ENCODE measurements at places on chromosomes 6 and 20.

DNA sequence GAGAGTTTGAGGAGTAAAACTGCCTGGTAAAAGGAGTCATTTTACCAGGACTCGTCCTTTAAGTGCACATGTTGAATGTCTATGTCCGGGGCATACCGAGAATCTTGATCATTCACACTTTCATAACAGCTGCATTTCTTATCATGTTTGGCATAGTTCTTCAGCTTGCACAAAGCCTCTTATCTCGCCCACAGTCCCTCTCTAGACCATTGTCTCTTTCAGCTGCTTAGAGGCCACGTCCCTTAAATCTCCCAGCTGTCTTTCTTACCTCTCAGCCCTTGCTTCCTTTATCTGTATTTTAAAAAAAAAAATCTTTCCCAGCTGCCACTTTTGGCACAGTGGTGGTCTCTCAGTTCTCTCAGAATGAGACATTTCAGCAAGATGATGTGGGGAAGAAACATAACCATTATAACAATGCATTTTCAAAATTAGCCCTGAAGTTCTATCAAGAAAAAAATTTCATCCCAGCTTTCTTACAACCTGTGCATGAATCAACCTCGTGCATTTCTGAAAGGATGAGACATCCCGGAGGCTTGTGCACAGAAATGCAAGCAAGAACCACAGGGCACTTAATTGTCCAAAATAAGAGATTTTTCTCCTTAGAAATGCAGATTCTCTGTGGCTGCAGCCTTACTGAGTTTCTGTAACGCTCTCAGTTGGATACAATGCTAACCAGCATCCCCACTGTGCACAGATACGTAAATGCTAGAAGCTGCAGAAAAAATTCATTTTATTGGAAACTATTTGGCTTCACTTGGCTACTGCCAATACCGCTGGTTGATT lies 24.2 kb downstream of the RBM24 start:
- DNase-seq = no peak

- no peak for DNase-seq
These were observed 12.8 kb upstream of the IRAK1BP1 start for GRCh38 chr6:78854546-78854945.

- DNase-seq = no peak
These were observed 102.2 kb downstream of the BACH2 start for GRCh38 chr6:90194371-90194841.

GRCh38 chr6:156984178-156984738 lies 207.1 kb downstream of the ARID1B start:
- no peak for DNase-seq

Measured in stimulated activated CD8-positive, alpha-beta memory T cell treated with anti-CD3 and anti-CD28 coated beads, Interleukin-15, amount 100 ng/mL, for 1 hour (primary cell).